Amniotic epithelial cell (primary cell): ENCODE measurements at places on chromosomes 3 and 15.

DNA sequence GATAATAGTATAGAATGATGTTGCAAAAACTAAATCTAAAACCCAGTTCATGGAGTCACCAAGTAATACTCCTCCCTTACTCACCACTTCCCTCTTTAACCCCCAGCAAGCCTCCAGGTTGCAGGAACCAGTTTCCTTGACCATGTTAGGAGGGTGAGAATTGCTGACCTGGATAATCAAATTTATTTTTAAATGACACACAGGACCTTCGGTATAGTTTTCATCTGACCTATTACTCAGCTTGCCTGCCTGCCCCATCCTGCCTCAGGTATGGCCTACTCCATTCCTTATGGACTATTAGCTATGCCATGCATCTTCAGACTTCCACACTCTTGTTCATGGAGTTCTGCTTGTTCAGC lies 883 bp downstream of the RTP4 start:
- no peak for DNase-seq

- peak; percentile 10 for DNase-seq
Observed at GRCh38 chr15:38991701-38992100, 427.1 kb upstream of the RASGRP1 start.

DNA sequence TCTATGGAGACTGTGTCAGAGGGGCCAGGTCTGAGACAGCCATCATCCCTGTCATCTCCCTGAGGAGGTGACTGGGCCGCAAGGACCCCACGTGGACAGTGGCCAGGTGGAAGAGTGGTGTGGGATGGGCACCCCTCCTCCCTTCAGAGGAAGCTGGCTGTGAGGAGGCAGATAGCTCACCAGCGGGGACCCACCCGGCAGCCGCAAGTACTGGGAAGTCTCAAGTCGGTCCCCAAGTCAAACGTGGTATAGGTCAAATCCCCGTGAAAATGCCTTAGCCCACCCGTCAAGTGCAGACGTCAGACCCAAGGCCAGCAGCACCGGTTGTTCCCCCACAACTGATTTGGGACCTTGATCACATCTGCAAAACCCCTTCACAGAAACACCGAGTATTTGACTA lies 12.3 kb upstream of the KLF13 start:
- DNase-seq, result no peak

DNA sequence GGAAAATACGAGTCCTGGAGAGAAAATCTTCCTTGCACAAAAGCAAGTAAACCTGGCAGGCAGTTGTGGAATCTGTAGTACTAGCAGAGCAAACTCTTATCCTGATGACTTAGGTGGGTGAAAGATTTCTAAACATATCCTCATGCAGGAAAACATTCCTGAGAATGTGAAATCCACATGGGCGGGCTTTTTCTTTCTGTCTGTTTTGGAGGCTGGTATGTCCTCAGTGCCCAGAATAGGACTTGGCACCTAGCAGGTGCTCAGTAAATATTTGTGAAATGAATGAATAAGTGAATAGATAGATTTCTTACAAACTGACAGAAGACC lies 53.3 kb downstream of the FAM174B start:
- DNase-seq, result no peak

DNA sequence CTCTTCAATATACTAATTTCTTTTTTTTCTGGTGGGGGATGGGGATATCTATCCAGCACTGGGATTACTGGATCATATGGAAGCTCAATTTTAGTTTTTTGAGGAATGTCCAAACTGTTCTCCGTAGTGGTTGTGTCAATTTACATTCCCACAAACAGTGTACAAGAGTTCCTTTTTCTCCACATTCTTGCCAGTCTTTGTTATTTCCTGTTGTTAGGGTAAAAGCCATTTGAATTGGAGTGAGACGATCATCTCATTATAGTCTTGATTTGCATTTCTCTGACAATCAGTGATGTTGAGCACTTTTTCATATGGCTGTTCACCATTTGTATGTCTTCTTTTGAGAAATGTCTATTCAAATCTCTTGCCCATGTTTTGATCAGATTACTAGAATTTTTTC lies 12.8 kb upstream of the WDR49 start:
- no peak for DNase-seq

GRCh38 chr15:92811148-92811913 lies 88.8 kb upstream of the CHD2 start:
- no peak for DNase-seq

DNA sequence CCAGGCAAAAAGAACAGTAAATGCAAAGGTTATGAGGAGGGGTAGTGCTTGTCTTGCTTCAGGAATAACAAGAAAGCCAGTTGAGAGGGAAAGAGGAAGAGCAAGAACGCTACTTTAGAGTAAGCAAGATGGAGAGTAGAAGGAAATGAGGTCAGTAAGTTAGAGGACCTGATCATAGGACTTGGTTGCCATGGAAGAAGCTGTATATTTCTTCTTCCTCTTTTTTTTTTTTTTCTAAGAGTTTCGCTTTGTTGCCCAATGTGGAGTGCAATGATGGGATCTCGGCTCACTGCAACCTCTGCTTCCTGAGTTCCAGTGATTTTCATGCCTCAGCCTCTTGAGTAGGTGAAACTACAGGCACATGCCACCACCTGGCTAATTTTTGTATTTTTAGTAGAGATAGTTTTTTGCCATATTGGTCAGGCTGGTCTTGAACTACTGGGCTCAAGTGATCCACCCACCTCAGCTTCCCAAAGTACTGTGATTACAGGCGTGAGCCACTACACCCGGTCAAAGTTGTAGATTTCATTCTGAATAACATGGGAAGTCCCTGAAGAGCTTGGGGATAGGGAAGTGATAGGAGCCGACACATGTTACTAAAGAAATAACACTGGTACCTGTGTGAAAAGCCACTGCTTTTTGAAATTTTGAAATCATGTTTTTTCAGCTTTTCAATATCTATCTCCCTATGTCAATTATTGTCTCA lies 527.9 kb upstream of the NAALADL2 start:
- no peak for DNase-seq

GRCh38 chr3:188817103-188817934 lies 354.5 kb upstream of the TPRG1 start:
- DNase-seq, result no peak

DNA sequence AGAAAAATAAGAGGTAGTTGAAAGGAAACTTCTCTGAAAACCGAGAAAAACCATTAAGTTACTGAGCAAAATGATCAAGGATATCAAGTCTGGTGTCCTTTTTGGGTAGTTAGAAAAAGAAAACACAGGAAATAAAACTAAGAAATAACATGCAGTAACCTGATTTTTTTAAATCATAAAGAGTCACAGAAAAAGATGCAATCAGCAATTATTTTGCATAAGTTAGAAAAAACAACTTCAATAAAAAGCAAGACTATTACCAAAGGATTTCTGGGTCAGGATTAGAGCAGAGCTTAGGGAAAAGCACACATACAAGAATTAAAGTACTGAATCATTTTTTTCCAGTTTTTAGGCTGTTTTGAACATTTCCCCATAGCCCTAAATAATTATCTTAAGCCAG lies 28.5 kb upstream of the ANO10 start:
- DNase-seq, result no peak

DNA sequence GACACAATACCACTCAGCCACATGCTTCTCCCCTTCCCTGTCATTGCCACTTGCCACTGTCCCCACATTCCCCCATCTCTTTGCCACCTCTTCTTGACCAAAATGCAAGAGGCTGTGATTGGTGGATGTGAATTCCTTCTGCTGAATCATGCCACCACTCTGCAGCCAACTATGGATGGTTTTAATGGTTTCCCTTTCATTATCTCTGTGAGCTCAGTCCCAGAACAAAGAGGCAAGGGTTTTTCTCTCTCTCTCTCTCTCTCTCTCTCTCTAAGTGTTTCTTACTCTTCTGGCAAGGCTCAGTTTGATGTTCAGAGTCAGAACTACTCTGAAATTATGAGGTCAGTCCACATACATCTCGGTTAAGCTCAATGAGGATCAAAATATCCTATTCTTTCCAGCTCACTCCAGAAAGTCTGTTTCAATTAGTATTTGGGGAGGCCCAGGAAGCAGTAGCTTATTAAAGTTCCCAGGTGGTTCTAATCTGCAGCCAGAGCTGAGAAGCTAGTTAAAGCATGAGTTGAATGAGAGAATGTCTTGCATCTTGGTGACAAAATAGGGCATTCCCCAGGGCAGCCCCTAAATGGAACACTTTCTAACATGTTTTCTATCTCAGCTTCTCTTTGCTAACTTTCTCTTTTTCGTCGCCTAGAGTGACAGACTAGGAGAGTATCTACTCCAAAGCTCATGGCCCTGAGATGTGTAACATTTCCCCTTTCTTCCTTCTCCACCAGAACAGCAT lies 8.5 kb upstream of the ILDR1 start:
- peak; percentile 51 for DNase-seq

- DNase-seq, result no peak
Observed at GRCh38 chr15:87716422-87716821, 540.1 kb downstream of the NTRK3 start.

DNA sequence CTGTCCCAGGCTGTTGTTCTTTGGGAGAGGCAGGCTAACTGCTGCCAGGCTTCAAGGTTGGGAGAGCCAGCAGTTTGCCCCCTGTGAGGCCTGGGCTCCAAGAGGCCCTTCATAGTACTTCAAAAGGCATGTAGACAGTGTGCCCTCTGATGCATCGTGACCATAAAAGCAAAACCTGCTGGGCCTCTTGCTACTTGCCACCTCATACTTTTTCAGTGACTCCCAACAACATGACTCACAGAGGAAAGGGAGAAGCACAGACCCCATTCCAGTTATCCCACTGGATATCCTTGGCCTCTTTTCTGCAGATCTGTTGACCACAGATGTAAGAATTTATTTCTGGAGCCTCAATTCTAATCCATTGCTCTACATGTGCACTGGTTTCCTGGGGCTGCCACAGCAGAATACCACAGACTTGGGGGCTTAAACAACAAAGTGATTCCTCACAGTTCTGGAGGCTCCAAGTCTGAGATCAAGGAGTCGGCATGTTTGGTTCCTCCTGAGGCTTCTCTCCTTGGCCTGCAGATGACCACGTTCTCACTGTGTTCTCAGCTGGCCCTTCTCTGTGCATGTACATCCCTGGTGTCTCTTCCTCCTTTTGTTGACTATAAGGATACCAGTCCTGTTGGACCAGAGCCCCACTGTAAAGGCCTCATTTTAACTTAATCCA lies 8.9 kb upstream of the NSMCE3 start:
- DNase-seq, result peak; percentile 73

DNA sequence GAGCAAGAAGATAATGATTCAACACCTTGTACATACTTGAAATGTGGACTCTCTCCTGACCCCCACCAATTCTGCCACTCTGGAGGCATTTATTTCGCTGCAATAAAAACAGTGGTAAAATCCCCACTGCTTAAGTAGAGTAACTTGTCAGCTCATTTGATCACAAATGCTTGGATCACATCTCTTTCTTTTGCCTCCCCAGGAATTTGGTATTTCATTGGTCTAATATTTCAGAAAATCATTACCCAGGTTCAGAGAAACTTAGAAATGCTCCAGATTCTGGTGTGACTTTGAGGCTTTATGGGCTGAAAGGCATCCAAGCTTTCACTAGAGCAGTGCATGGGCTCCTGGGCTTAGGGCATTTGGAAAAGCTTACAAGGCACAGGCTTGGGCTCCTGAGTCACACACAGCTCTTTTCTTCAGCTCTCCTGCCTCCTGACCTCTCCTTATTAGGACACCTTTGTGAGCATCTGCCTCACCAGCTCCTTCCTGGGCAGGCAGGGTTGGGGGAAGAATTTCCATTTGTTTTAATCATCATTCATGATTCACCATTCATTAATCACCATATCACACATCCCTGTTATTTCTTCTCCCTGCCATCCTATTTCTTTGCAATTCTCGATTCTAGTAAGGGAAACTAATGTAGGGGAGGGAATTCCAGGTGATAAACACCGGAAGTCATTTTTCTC lies 22.5 kb downstream of the CDCP1 start:
- DNase-seq, result peak; percentile 83

- peak; percentile 65 for DNase-seq
Observed at GRCh38 chr15:68187559-68187958, 17.6 kb downstream of the CALML4 start.

DNA sequence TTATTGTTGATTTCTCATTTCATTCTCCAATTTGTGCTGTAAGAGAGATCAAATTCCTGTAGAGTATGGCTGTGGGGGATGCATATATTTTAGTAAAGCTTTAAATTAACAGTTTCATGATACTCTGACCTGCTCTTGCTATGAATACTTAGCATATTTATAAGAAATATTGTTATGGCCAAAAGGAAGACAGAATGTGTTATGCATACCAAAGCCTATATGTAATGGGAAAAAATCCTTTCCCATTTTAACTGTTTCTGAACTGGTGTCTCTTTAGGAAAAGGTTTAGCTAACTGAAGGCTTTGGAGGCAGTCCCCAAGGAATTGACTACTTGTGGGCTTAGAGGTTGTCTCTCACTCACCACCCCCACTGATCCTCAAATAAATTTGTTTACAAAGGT lies 59.2 kb downstream of the CADPS start:
- no peak for DNase-seq

DNA sequence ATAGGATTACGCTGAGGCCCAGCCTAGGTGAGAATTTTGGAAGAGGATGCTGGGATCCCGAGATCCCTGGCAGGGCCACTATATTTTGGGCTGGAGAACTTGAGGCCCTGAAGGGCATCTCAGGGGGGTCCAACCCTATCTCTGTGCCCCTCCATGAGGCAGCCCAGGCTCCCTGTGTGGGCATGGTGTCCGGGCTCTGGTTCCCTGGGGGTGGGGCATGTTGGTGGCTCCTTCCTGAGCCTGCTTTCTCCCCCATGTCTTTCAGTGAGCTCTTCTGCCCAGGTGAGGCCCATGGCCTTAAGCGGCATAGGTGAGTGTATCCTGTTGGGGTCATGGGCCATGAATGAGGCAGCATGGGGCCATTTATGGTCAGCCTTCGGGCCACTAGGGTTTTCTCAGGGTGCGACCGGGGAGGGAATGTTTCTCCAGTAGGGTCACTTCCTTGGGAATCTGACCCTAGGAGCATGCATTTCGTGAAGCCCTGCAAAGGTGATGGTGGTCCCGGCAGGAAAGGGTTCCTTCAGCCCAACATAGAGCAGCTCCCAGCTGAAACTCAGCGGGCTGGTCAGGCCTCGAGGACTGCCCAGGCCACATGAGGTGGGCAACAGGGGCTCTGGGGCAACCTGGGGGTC lies 191.3 kb downstream of the UBE3A start:
- DNase-seq, result no peak

GRCh38 chr15:100200287-100200880 lies 141.4 kb downstream of the ADAMTS17 start:
- no peak for DNase-seq

DNA sequence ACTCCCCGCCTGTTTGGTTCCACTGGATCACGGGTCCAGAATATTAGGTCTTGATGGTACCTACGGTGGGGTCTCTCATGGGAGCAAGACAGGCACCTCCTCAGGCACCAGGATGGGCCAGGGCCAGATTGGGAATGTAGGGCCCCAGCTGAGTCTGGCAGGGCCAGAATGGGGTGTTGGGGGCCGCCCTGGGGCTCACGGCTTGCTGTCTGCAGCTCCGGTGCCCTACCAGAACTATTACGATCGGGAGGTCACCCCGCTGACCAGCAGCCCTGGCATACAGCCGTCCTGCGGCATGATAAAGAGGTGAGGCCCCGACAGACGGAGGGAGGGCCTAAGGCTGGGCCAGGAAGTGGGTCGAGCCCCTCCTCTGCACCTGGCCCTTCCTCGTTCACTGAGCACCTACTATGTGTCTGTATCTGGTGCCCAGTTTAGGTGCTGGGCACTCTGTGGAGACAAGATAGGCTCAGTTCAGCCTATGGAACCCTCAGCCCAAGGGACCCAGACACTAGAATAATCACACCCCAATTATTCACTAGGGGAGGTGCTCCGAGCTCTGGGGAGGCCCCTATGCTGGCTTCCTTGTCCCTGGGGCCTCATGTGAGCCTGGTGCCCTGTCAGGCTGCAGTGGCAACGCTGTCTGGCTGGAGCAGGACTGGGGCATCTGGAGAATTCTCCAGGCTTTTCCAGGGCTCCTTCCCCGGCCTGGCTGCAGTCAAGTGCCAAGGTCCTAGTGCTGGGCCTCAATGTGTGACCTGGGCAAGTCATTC lies 37.9 kb downstream of the PSTPIP1 start:
- DNase-seq, result no peak
